NCI-H1930 (cell line): ENCODE measurements at places on chromosomes 6 and 20.

DNA sequence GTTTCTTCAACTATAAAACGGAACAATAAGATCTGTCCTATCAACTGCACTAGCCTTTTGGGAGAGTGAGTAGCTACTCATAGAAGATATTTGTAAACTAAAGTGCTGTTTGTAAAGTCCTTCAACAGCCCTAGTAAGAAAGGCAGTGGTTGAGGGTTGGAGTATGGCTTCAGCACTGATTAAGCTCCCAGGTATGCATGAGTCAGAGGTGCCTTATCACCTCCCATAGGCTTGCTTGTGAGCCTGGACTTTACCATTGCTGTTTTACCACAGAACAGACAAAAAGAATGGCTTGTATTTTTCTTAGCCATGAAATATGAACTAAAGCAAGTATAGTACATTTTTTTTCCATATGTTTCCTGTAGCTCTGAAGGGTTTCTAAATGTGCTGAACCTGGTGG lies 44.1 kb downstream of the SAMD3 start:
- DNase-seq: no peak

GRCh38 chr6:14645221-14645620 lies 527.6 kb downstream of the CD83 start:
- DNase-seq: no peak

GRCh38 chr20:13037727-13038126 lies 29.0 kb downstream of the SPTLC3 start:
- DNase-seq: no peak

DNA sequence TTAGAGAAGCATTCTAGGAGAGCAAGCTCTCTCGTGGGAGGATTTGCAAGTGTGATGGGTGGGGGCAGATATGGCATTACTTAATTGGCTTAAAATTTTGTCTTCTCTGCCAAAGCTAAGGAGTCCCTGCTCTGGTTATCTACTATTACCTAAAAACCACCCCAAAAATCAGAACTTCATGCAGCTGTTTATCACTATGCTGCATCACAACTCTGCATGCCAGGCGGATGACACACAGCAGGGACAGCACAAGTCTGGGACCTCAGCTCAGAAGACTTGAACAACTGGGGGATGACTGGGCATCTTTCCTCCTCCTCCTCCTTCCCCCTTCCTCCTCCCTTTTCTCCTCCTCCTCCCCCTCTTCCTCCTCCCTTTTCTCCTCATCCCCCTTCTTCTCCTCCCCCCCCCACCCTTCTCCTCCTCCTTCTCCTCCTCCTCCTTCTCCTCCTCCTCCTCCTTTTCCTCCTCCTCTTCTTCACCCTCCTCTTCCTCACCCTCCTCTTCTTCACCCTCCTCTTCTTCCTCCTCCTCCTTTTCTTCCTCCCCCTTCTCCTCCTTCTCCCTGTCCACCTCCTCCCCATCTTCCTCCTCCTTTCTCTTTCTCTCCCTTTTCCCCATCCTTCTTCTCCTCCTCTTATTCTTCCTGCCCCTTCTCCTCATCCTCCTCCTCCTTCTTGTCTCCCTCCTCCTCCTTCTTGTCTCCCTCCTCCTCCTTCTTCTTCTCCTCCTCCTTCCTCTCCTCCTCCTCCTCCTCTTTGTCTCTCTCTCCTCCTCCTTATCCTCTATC lies 218.6 kb upstream of the PMEPA1 start:
- no peak for DNase-seq

DNA sequence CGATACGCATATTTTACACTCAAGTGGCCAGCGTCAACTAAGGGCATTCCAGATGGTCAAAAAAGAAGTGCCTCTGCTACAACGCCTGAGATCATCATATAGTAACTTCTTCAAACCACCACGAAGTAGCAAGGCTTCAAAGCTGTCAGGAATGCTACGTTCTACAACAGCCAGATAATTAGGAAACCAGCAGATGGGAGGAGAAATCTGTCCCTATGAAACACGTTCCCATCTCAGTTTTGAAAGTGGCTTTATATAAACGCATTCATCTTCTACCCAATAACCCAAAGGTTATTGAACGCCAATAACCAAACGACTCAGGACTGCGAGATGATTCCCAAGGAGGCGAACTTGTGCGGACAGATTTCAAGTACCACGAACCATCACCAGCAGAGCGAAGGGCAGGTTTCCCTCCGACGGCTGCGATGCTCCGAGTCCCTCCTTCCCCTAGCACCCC lies 1.2 kb downstream of the ABHD12 start:
- no peak for DNase-seq

DNA sequence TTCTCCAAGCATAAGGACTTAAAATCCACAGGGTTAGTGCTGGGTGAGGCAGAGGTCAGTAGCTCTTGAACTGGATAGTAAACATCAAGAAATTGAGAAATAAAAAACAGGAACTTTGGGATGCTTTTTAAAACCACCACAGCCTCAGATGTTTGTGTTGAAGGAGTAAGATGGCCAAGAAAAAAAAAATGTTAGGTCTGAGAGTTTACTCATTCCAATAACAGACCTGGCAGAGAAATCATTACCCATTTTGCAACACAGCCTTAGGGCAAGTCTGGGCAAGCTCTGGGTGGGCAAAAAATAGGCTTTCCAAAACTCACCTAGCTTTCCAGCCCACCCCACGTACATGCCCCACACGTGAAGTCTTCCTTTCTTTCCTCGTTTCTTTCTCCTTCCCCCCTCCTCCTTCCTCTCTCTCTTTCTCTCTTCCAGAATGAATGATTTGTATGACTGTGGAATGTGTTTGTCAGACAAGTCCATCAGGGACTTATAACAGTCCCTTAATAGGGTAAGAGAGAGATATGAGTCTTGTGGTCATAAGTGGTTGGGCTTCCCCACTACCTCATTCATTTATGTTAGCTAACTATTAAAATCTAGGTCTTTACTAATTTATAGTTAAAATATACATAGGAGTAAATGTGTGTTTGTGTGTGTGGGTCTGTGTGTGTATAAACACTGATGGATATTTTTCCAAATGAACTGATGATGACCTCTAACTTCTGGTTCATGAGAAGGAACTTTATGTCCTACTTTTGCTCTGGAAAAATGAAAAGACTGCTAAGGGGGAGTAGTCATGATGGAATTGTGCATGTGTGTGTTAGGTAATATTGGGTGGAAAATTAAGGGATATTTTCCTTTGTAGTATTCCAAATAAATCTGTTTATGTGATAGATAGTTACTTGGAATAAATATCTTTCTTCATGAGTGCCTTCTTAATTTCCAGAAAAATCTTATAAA lies 18.0 kb upstream of the DSE start:
- no peak for DNase-seq

- DNase-seq: no peak
Measured at GRCh38 chr6:8819446-8819845, 384.1 kb upstream of the SLC35B3 start.

DNA sequence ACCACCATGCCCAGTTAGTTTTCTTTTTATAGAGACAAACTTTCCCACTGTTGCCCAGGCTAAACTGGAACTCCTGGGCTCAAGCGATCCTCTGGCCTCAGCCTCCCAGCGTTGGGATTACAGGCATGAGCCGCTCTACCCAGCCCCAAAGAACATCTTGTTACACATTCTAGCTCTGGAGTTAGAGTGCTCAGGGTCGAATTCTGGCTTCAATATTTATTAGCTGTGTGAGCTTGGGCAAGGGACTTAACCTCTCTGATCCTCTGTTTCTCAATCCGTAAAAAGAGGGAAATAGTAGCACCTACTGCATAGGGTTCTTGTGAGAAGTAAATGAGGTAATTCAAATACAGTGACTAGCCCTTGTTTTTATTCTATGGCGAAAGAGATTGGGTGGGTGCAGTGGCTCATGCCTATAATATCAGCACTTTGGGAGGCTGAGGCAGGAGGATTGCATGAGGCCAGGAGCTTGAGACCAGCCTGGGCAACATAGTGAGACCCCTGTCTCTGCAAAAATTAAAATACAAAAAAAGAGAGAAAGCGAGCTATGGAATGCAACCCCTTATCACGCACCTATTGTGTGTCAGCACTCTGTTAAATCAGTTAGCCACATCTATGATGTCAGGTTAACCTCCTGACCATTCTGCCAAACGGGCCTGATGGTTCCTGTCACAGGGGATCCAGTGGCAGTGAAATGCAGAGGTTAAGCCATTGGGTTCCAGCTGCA lies 19.7 kb downstream of the BCAS4 start:
- DNase-seq: no peak

DNA sequence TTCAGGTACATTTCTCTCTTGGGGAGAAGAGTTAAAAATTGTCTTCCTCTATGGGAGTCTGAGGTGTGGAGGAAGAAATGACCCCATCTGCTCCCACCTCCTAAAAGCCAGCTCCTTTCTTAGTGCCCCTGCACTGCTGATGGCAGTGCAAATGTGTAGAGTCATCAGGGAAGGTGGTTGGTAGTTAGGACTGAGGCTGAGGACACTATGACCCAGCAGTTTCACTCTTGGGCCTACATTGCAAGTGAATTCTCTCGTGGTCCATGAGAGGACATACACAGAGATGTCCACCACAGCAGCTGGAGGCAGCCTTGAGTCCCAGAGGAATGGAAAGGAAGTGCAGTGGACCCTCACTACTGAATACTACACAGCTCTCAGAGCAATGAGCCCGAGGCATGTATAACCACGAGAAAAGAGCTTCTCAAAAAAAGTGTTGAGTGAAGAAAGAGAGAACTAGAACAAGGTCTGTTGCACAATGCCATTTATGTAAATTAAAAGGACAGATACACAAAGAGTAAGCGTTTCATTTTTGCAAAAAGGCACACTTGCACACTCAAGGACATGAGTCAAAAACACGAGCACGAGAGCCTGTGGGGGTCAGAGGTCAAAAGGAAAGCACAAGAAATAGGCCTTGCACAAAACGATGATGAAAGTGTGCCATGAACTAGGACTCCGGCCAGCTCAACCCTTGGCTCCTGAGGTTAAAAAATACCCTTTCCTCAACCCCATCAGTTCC lies 308.2 kb upstream of the PRND start:
- DNase-seq: no peak

DNA sequence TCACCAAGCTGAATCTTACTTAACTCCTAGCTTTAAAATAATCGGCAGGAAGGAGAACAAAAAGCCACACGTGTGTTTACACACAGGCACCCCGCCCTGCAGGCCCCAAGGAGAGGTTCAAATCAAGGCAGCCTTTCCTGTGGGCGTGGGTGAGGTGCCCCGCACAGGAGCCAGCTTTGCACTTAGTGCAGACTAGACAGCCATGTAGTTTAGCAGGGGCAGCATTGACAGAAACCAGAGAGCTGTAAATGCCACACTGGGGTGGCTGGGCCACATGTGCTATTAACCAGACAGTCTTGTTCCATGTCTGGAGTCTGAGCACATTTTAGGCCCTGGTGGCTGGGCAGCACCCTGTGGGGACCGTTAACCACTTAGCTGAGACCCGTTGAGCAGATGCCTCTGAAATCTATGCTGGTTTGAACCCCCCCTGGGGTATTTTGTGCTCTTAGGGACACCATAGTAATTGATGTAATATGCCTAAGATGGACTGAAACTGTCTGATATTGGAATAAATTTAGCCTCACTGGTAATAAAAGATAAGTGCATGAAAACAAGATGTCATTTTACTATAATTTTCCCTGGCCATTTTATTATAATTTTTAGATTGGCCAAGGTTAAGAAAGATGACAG lies 106.4 kb upstream of the KCNG1 start:
- no peak for DNase-seq

DNA sequence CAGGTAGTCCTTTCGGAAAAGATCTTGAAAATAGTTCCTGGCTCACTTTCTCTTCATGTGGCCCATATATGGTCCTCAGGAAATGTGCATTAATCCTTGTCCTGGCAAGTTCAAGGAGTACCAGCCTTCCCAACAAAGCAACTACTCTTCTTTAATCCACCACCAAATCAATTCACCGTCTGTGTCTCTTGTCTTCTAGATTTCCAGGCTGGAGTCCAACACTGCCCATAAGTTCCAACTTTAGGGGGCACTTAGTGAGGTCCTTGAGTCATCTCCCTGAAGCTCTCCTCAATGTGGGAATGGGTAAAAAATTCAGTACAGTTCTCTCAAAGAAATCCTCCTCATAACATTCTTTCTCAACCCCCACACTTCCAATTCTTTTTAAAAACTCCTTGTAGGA lies 6.9 kb upstream of the DAAM2 start:
- DNase-seq: no peak

GRCh38 chr6:38503960-38504682 lies 135.6 kb downstream of the BTBD9 start:
- no peak for DNase-seq

GRCh38 chr6:157151029-157151428 lies 172.3 kb downstream of the TMEM242 start:
- no peak for DNase-seq

- no peak for DNase-seq
Measured at GRCh38 chr20:59001449-59002171, 5.4 kb downstream of the CTSZ start.

DNA sequence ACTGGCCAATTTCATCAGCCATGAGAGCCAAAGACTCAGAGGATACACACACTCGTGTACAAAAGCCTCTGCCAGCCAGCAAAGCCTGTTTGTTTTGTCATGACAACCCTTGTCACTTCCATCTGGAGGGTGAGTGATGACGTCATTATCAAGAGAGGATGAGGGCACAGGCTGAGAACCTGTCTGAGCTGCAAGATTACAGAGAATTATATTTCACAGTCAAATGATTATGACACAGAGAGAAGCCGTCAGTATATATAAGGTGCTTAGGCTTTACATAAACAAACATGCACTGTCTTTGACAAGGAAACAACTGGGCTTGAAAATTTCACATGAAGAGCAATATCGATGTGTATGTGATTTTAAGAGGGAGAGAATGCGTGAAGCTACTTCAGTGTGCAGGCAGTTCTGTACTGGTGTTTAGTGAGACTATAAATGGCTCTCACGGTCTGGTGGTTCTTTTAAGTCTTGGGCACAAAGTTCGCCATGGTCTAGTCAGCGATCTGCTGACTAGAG lies 36.5 kb upstream of the BCLAF1 start:
- peak; percentile 25 for DNase-seq

GRCh38 chr6:111871207-111871606 lies 2.0 kb downstream of the FYN start:
- DNase-seq: no peak

- DNase-seq: no peak
Measured at GRCh38 chr6:20841806-20842205, 307.5 kb downstream of the CDKAL1 start.

- DNase-seq: no peak
Measured at GRCh38 chr20:48846516-48847492, 19.0 kb upstream of the PREX1 start.

- DNase-seq: no peak
Measured at GRCh38 chr6:153511896-153512496, 380.9 kb upstream of the RGS17 start.

DNA sequence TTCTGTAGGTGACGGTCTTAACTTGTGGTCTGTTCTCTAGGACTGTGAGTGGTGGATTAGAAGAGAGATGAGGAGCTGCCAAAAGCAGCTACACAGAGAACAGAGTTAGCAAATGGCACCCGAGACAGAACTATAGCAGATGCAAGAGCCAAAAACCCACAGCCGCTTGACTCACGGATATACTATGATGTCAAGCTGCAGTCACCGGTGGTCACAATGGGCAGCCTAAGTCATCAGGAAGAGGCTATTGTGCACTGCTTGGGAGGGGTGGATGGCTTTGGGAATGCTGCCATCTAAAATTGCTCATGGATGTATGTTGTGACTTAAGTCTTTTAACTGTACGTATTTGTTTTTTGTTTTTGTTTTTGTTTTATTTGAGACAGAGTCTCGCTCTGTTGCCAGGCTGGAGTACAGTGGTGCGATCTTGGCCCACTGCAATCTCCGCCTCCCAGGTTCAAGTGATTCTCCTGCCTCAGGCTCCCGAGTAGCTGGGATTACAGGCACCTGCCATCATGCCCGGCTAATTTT lies at the start of gene GTSF1L:
Gene GTSF1L (minus strand): TSS at position 192 of the 528 bp plus-strand sequence. CDS start 308 bp downstream, outside the sequence.
- DNase-seq: no peak

GRCh38 chr6:4564801-4565271 lies 211.4 kb upstream of the CDYL start:
- no peak for DNase-seq

- DNase-seq: no peak
Measured at GRCh38 chr6:8906699-8907098, 471.4 kb upstream of the SLC35B3 start.
